Upper lobe of left lung (tissue), 6 donors: ENCODE measurements at places on chromosomes 3 and 15. TPM values are rescaled to one million over a fixed set of nuclear protein-coding genes. Genes with fewer than 3 reads are reported as not detected.
A peak's percentile ranks its signal among the peaks of the same experiment; 100 is the strongest.

DNA sequence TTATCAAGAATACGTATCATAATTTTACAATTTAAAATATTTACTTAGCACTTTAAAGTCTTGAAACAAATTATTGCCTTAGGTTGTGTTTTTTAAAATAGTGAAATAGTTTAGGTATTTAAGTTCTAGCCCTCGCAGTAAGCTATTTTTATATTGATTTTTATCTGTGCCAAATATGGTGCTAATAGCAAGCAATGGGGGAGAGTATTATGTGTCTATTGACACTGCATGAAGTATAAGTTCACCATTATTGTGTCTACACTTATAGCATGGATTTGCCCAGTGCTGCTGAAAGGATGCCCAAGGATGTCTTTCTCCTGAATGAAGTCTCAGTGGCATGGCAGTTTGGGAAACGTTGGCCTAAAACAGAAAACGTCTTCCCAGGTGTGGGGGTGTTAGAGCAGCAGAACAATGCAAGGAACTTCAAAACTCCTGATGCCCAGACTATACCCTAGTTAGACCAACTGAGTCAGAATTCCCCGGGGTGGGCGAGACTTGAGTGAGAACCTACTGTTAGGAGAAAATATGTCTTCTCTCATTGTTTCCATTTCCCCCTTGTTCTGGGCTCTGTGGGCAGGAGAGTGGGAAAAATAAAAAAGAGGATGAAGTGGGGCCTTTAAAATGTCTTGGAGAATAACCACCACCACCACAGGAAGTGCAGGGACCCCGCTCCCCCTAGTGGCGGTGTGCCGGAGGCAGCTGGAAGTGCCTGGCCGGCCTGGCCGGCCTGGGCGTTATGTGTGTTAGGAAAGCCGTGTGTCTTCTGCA, 104.2 kb upstream of the SLC7A14 start:
- no peak overlapping the region for H3K4me3 ChIP-seq
- no peak overlapping the region for H3K27ac ChIP-seq
- peaks cover 11% of the 10 kb centered on the region for H3K4me1 ChIP-seq
- DNase-seq, result peak; percentile 65

- H3K4me1 ChIP-seq, result no peaks in the 10 kb centered on the region
- no peak overlapping the region for H3K4me3 ChIP-seq
- no peak overlapping the region for H3K27ac ChIP-seq
- H3K36me3 ChIP-seq, result no peaks in the 10 kb centered on the region
These were observed 328.5 kb upstream of the TLE3 start for GRCh38 chr15:70426096-70426821.

- DNase-seq, result no peak
- H3K27ac ChIP-seq, result no peak overlapping the region
- H3K4me3 ChIP-seq, result no peak overlapping the region
These were observed 23.7 kb downstream of the PXYLP1 start for GRCh38 chr3:141255137-141255845.

- H3K27me3 ChIP-seq, result no peaks in the 10 kb centered on the region
- no peaks in the 10 kb centered on the region for H3K4me1 ChIP-seq
- no peak overlapping the region for H3K27ac ChIP-seq
- H3K36me3 ChIP-seq, result no peaks in the 10 kb centered on the region
These were observed 234.4 kb downstream of the SHQ1 start for GRCh38 chr3:72613871-72614270.

GRCh38 chr3:149848238-149848637, 35.2 kb downstream of the RNF13 start:
- no peak for DNase-seq
- H3K27me3 ChIP-seq, result no peaks in the 10 kb centered on the region
- peaks cover 9% of the 10 kb centered on the region for H3K36me3 ChIP-seq
- no peak overlapping the region for H3K4me3 ChIP-seq
- no peak overlapping the region for H3K27ac ChIP-seq

DNA sequence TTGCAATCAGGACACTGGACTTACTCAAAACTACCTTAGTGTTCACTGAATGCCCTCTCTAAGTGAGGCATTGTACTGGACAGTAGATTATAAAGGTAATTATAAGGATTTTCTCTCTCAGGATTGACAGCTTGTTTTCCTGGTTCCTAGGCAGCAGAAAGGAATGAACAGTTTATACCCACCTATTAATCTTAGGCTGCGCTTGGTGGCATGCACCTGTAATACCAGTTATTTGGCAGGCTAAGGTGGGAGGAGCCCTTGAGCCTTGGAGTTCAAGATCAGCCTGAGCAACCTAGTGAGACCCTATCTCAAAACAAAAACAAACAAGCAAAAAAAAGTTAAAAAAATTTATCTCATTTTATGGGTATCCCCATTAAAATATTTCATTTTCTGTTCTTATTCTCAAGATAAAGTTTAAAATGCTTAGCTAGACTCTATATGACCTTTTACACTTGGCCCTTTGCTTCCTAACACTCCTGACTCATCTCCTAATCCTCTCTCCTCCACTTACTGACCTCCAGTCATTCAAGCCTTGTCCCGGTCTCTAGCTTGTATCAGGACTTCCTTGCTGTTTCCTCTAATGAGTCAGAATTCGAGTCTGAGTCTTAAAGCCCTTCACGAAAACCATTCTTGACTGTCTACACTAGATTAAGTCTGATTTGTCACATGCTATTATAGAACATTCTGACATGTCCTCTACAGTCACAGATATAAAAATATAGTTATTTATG, 348.6 kb downstream of the NLGN1 start:
- H3K36me3 ChIP-seq, result no peaks in the 10 kb centered on the region
- no peak overlapping the region for H3K27ac ChIP-seq
- H3K4me1 ChIP-seq, result no peaks in the 10 kb centered on the region
- no peak overlapping the region for H3K4me3 ChIP-seq
- DNase-seq, result no peak

- H3K4me1 ChIP-seq, result no peaks in the 10 kb centered on the region
- no peak overlapping the region for H3K4me3 ChIP-seq
- H3K27ac ChIP-seq, result no peak overlapping the region
- no peak for DNase-seq
These were observed 108.4 kb downstream of the MINAR1 start for GRCh38 chr15:79540551-79540950.

- H3K4me3 ChIP-seq, result no peak overlapping the region
- DNase-seq, result no peak
- H3K4me1 ChIP-seq, result no peaks in the 10 kb centered on the region
- H3K36me3 ChIP-seq, result no peaks in the 10 kb centered on the region
- no peaks in the 10 kb centered on the region for H3K27me3 ChIP-seq
These were observed 58.1 kb upstream of the APEH start for GRCh38 chr3:49616061-49616460.

GRCh38 chr15:71458089-71458660, 342.9 kb downstream of the THSD4 start:
- H3K4me3 ChIP-seq, result no peak overlapping the region
- H3K4me1 ChIP-seq, result no peaks in the 10 kb centered on the region
- no peak for DNase-seq
- no peaks in the 10 kb centered on the region for H3K27me3 ChIP-seq
- no peak overlapping the region for H3K27ac ChIP-seq

GRCh38 chr3:44365952-44366351, 27.4 kb downstream of the TCAIM start:
- H3K36me3 ChIP-seq, result peaks cover 10% of the 10 kb centered on the region
- no peak overlapping the region for H3K4me3 ChIP-seq
- H3K27me3 ChIP-seq, result no peaks in the 10 kb centered on the region
- H3K4me1 ChIP-seq, result no peaks in the 10 kb centered on the region

- no peaks in the 10 kb centered on the region for H3K36me3 ChIP-seq
- no peak overlapping the region for H3K4me3 ChIP-seq
- no peaks in the 10 kb centered on the region for H3K4me1 ChIP-seq
- no peak overlapping the region for H3K27ac ChIP-seq
- no peaks in the 10 kb centered on the region for H3K27me3 ChIP-seq
- DNase-seq, result no peak
These were observed 319.2 kb downstream of the SLC9A9 start for GRCh38 chr3:143529018-143529478.

DNA sequence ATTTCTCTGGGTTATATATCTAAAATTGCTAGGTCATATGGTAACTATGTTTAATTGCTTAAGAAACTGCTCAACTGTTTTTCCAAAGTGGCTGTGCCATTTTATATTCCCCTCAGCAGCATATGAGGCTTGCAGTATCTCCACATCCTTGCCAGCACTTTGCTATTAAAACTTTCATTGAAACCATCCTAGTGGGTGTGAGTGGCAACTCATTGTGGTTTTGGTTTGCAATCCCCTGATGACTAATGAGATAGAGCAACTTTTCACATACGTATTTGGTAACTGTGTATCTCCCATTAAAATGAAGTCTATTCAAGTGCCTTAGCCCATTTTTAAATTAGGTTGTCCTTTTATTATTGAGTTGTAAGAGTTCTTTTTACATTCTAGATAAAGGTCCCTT, 17.3 kb downstream of the KPNA1 start:
- H3K36me3 ChIP-seq, result no peaks in the 10 kb centered on the region
- no peaks in the 10 kb centered on the region for H3K27me3 ChIP-seq
- H3K4me3 ChIP-seq, result no peak overlapping the region
- H3K4me1 ChIP-seq, result no peaks in the 10 kb centered on the region

GRCh38 chr3:172953571-172953970, 187.5 kb downstream of the SPATA16 start:
- no peak for DNase-seq
- H3K4me1 ChIP-seq, result no peaks in the 10 kb centered on the region
- H3K27ac ChIP-seq, result no peak overlapping the region
- H3K4me3 ChIP-seq, result no peak overlapping the region
- no peaks in the 10 kb centered on the region for H3K27me3 ChIP-seq
- no peaks in the 10 kb centered on the region for H3K36me3 ChIP-seq

GRCh38 chr3:12187448-12188327, 29.0 kb upstream of the TIMP4 start:
- peak overlapping the region; percentile 85 for H3K27ac ChIP-seq
- no peak overlapping the region for H3K4me3 ChIP-seq
- peak; percentile 86 for DNase-seq

GRCh38 chr15:23869396-23869795, 182.3 kb upstream of the NDN start:
- no peaks in the 10 kb centered on the region for H3K27me3 ChIP-seq
- H3K27ac ChIP-seq, result no peak overlapping the region
- no peaks in the 10 kb centered on the region for H3K36me3 ChIP-seq

GRCh38 chr3:143060906-143061305, 58.7 kb upstream of the CHST2 start:
- no peak overlapping the region for H3K27ac ChIP-seq
- no peak for DNase-seq
- H3K36me3 ChIP-seq, result no peaks in the 10 kb centered on the region
- no peaks in the 10 kb centered on the region for H3K27me3 ChIP-seq
- H3K4me1 ChIP-seq, result no peaks in the 10 kb centered on the region

DNA sequence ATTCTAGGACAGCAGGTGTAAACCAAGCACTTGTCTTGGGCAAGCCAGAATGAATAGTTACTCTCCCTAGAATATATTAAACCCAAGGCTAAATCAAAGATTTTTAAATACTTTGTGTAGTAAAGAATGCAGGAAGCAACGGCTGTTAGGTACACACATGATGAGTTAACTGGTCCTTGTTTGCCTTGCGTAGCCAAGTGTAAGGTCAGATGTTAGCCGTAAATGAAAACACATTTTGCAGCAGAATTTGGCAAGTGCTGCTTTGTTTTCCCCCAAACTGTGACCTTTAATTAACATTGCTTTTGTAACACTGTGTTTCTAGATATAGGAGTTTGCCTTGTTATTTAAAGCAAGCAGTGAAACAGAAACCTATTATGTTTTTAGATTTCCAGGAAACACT, 368.7 kb downstream of the IL5RA start:
- H3K36me3 ChIP-seq, result no peaks in the 10 kb centered on the region
- H3K4me1 ChIP-seq, result no peaks in the 10 kb centered on the region
- H3K27ac ChIP-seq, result no peak overlapping the region

GRCh38 chr15:87672309-87673288, 583.9 kb downstream of the NTRK3 start:
- no peaks in the 10 kb centered on the region for H3K4me1 ChIP-seq
- no peaks in the 10 kb centered on the region for H3K27me3 ChIP-seq
- H3K36me3 ChIP-seq, result no peaks in the 10 kb centered on the region
- DNase-seq, result no peak

The ZNF35 gene
- total RNA-seq, result 17.3 TPM

The TUBGCP4 gene
- total RNA-seq, result 5.2 TPM

The SCN5A gene
- not detected for total RNA-seq

The CD86 gene
- total RNA-seq, result 27.8 TPM

The RPUSD2 gene
- 3.1 TPM for total RNA-seq

The PLA2G4E gene
- total RNA-seq, result not detected

The ERICH6 gene
- not detected for total RNA-seq

The SI gene
- total RNA-seq, result not detected
